ENCODE measurements at places on chromosomes 12 and 14.

- DNase-seq = no peak
These were observed 96.4 kb downstream of the LRRC74A start for GRCh38 chr14:76922584-76922983.

DNA sequence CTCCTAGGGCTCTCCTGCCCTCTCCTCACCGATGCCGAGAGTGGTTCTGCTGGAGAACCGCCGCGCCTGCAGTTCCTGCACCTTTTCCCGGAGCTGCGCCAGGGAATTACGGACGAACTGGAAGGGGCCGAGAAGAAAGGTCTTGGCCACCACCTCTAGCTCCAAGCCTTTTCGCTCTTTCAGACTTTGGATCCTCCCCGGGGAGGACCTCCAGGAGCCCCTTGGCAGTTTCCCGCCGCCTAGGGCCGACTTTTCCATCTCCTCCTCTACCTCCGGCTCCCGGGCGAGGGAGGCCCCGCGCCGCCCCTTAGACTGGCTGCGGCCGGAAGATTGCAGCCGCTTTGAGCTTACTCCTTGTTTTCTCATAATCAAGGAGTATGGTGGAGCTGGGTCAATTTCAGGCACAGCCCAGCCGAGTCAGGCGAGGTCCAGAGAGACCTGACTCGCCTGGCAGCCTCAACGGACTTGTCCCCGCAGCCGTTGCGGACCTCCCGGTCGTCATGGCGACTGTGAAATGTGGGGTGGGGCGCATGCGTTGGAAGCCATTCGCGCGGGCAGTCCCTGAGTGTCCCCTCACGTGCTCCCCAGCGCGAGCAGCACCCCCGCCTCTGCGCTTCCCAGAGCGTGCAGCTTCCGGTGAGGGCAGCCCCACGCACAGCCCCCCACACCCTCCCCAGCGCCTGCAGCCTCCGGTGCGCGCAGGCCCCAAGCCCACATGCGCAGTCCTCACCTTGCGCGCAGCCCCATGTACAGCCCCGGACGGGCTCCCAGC lies at the start of gene DPY19L2:
TSS of gene DPY19L2 (minus strand) at position 466 of the 772 bp plus-strand sequence. CDS start at position 366, 100 bp downstream.
- DNase-seq = no peak

DNA sequence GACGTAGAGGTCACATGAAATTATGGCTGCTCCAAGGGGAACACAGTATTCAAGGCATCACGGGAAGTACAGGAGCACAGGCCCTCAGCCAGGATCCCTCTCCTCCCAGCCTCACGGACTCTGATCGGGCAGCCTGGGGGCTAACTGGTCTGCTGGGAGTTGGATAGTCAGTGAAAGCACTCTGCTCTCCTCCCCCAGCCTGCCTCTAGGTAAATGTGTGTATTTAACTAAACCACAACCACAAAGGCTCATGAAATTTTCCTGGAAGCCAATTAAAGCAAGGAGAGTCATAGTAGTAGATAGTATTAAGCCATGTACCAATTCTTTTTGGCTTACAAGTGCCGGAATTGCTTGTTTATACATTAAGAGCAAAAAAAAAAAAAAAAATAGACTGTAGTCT lies 254.3 kb downstream of the MSRB3 start:
- DNase-seq = no peak

DNA sequence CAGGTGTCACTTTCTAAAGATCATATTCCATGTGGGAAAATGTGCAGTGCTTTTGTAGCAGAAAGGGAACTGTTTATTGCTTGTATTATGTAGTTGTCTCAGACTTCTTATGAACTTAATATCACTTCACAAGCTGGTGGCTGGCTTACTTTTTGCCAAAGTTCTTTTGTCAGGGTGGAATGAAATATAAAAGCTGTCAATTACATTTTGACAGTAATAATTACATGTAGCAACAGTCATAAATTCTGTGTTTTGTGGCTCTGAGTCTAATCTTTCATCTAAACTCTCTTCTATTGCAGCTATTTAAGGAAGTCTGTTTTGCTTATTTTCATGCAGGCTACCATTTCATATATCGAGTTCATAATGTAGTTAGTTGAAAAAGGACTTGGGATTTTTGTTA lies 106.6 kb downstream of the OTOGL start:
- no peak for DNase-seq
